Activated CD8-positive, alpha-beta memory T cell treated with anti-CD3 and anti-CD28 coated beads for 48 hours (primary cell): ENCODE measurements at places on chromosomes 6 and 20.

- no peak for DNase-seq
Measured at GRCh38 chr6:44480097-44480541, 92.6 kb downstream of the CDC5L start.

DNA sequence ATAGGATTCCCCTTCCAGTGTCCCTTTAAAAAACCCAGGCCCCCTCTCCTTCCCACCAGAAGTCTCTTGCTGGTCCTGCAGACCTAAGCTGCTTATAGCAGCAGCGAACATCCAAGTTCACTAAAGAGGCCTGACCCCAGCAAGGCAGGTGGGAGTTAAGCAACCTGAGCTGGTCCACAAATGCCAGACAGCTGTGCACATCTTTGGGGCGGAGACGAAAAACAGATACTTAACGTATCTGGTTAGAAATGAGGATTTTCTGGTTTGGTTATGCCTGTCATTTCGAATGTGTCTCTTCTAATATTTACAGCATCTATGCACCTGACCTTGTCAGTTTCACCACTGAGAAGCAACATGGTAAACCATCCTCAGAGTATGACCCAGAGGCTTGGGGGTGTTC, 87.8 kb downstream of the SLC2A10 start:
- DNase-seq = no peak

- no peak for DNase-seq
Measured at GRCh38 chr6:133501675-133502270, 260.6 kb downstream of the EYA4 start.

- DNase-seq = no peak
Measured at GRCh38 chr6:166173281-166173951, 5.8 kb upstream of the TBXT start.

- no peak for DNase-seq
Measured at GRCh38 chr6:166782520-166782919, 155.5 kb upstream of the RPS6KA2 start.

DNA sequence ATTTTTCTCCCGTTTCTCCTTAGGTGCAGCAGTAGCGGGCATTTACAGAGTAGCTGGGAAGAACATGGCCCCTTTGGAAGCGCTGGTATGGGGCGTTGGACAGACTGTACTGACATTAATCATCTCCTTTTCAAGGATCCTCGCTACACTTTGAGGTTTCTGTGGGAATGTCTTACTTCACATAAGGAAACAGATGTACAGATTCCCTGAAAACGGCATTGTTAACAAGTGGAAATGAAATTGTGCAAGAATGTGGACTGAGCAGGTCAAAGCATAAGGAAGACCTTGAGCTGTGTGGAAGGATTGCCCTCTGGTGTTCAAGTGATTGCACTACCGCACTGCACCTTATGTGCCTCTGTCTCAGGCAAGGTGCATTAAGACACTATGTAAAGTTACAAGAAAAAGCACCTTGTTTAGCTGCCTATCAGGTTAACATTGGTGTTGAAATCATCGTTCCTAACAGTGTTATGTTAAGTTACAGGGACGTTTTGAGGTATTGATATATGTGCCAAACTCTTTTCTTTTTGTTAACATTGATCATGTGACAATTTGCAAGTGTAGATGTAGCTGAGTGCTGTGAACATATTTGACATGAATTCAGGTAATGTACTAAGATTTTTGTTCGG, 38.0 kb downstream of the TMEM170B start:
- DNase-seq = no peak

DNA sequence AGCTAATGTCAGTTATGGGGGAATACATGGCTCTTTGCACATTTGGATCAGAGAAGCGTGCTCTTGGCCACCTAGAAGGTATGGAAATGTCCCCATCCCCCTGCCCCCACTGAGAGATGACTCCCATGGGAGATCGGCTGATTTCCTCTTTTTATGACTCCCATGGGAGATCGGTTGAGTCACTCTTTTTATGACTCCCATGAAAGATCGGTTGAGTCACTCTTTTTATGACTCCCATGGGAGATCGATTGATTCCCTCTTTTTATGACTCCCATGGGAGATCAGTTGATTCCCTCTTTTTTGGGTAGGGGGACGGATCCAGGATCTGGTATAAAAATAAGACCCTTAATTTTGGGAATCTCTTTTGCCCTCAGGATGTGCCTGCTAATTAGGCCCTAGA, 10.3 kb upstream of the TAAR9 start:
- DNase-seq = no peak

- DNase-seq = no peak
Measured at GRCh38 chr20:53903652-53903987, 166.8 kb downstream of the BCAS1 start.

DNA sequence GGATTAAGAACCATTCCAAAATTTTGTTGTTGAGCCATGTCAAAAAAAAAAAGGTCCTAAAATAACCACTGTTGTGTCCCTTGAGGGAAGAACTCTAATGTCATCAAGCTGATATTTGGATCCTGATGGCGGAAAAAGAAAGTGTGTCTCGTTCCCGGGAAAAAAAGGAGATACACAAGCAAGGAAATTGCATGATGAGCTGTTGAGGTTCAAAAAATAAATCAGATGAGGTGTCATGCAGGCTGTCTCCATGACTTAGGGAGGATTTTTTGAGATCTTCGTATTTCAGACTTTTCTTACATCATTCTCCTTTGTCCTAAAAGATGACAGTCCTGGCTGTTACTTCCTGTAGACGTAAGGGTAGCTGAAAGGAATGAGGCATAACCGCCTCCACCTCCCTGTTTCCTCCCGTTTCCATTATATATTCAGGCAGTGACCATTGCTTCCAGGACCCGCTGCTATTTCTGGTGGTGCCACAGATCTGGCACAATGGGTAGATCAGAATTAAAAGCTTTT, 117.3 kb upstream of the TNFAIP3 start:
- no peak for DNase-seq

DNA sequence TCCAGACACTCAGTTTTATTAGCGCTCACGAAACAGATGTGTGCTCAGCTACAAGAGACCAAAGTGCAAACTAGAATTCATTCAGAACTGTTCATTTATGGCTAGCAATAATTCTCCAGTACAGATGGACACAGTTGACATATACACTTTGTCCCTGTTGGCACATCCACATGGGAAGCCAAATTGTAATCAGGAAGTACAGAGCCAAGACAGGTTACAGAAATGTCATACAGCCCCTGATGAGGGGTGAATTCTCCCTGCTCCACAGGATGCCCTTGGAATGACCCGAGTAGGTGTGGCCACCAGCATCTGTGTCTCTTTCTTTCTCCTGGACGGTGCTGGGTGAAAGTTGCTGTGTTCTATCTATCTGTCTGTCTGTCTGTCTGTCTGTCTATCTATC, 7.6 kb downstream of the DHX35 start:
- no peak for DNase-seq
